ENCODE measurements at places on chromosomes 12 and 14.

GRCh38 chr12:20377750-20378149, 9.4 kb downstream of the PDE3A start:
- DNase-seq: no peak

GRCh38 chr14:101826351-101826750, 64.8 kb downstream of the PPP2R5C start:
- DNase-seq: no peak

DNA sequence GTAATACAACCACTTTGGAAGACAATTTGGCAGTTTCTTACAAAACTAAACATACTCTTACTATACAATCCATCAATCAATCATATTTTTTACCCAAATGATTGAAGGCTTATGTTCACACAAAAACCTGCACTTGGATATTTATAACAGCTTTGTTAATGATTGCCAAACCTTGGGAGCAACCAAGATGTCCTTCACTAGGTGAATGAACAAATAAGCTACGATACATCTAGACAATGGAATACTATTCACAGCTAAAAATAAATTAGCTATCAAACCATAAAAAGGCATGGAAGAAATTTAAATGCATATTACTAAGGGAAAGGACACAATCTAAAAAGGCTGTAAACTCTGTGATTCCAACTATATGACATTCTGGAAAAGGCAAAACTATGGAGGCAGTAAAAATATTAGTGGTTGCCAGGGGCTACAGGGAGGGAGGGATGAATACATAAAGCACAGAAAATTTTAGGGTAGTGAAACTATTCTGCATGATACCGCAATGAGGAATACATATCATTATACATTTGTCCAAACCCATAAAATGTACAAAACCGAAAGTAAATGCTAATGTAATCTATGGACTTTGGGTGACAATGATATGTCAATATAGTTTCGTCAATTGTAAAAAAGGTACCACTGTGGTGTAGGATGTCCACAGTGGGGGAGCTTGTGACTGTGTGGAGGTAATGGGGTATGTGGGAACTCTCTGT, 70.5 kb downstream of the GPR65 start:
- no peak for DNase-seq

GRCh38 chr12:9883175-9883574, 1.9 kb downstream of the KLRF2 start:
- no peak for DNase-seq

GRCh38 chr14:89534902-89535685, 118.1 kb upstream of the FOXN3 start:
- DNase-seq: no peak

- DNase-seq: no peak
These were observed 58.0 kb upstream of the CDKN3 start for GRCh38 chr14:54338696-54339317.

DNA sequence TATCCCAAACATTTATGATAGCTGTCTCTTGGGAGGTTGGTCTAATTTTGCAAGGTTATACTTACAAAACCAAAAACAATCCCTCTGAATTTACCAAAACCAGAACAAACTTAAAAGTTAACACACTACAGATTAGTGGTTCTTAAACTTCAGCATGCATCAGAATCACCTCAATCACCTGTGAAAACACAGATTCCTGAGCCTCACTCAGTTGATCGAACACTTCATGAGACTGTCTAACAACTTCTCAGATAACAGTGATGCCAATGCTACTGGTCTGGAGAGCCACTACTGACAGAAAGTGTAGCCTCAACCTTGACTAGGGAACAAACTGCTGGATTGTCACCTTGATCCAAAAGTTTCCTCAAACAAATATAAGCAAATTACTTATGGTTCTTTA, 44.2 kb downstream of the ATP2B1 start:
- DNase-seq: no peak

GRCh38 chr12:6065863-6066199, 58.6 kb downstream of the VWF start:
- no peak for DNase-seq

DNA sequence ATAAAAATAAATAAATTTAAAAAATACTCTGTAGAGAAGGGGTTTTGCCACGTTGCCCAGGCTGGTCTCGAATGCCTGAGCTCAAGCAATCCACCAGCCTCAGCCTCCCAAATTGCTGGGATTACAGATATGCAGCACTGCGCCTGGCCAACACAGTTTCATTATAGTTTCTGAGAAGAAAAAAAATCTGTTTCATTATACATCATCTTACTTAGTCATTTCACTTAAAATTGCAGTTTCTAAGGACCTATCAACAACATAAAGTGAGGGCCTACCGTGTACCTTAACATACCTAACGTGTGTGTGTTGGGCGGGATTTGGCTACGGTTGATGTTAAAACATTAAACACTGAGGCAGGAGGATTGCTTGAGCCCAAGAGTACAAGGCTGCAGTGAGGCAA, 28.3 kb downstream of the P2RX2 start:
- no peak for DNase-seq

- DNase-seq: no peak
These were observed 904.6 kb upstream of the FBXO33 start for GRCh38 chr14:40336846-40337245.

DNA sequence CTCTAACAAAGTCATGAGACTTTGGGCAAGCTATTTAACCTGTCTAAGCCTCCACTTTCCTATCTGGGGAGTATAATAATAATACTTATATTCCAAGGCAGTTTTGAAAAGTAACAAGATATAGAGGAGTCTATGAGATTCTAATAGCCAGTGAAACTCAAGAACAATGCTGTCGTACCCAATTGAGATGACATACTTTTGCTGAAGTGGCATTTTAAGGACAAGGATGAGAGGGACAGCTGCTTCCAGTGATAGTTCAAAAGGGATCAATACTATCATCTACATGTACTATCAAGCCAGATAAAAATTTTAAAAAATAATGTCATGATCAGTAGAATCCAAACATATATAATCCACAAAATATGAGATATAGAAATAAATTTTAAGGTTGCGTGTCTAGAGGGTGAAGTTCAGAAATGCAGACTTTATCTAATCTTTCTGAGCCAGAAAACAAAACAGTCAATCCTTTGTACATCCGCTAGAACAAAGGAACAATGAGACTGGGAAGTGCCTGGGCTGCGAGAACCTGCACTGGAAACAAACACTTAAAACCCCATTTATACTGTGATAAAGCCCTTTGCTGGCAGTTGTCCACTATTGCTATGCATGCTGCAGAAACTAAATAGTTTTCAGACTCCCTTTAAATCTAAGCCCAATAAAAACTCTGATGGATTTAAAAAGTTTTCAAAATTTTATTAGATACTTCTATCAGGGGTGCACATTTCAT, 38.6 kb downstream of the PTPRB start:
- no peak for DNase-seq

- no peak for DNase-seq
These were observed 27.6 kb downstream of the SLC35E3 start for GRCh38 chr12:68773582-68773981.

DNA sequence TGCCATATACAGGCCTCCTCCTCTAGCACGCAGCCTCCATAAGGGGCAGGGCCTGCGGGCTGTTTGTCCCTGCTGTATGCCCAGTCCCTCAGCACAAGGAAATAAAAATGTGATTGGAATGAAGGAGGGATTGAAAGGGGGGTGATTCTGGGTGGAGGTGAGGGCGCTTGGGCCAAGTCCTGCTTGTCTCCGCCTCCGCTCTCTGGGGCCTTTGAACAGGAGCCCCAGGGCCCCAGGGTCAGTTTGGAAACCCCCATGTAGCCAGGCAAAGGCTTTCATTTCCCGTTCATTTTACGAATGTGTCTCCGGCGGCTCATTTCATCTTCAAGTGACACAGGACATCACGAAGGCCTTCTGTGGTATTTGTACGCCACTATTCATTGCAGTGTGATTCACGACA, 4.5 kb upstream of the CACNA2D4 start:
- no peak for DNase-seq

- peak; percentile 69 for DNase-seq
These were observed 20.5 kb upstream of the TESC start for GRCh38 chr12:117119592-117120198.

DNA sequence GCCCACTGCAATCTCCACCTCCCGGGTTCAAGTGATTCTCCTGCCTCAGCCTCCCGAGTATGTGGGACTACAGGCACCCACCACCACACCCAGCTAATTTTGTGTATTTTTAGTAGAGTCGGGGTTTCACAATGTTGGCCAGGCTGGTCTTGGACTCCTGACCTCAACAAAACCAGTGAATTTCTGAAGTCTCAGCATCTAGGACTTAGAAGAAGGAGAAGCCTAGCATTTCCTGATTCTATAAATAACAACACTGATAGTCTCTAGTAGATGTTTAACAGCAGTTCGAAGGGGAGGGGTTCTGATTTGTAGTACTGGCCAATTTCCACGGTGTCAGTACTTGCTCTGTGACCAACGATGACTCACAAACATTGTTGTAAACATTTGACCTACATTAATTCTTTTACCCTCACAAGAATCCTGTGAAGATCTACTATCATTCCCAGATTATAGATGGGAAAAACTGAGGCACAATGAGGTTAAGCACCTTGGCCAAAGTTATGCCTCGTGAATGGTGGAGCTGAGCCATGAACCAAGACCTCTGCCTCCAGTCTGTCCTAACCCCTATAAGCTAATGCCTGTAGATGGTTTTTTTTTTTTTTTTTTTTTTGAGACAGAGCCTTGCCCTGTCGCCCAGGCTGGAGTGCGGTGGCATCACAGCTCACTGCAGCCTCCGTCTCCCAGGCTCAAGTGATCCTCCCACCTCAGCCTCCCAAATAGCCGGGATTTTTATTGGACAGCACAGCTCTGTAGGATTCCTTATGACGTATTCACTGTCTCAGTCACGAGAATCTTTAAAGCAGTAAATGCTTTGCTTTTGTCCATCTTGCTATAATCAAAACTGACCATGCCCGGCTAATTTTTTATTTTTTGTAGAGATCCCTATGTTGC, 5.2 kb downstream of the P2RX4 start:
- no peak for DNase-seq

- DNase-seq: no peak
These were observed 69.1 kb downstream of the PPP2R5E start for GRCh38 chr14:63474111-63474510.

GRCh38 chr12:124603100-124603541, 35.7 kb upstream of the NCOR2 start:
- no peak for DNase-seq

- DNase-seq: no peak
These were observed 24.0 kb downstream of the RNF34 start for GRCh38 chr12:121423682-121424623.

DNA sequence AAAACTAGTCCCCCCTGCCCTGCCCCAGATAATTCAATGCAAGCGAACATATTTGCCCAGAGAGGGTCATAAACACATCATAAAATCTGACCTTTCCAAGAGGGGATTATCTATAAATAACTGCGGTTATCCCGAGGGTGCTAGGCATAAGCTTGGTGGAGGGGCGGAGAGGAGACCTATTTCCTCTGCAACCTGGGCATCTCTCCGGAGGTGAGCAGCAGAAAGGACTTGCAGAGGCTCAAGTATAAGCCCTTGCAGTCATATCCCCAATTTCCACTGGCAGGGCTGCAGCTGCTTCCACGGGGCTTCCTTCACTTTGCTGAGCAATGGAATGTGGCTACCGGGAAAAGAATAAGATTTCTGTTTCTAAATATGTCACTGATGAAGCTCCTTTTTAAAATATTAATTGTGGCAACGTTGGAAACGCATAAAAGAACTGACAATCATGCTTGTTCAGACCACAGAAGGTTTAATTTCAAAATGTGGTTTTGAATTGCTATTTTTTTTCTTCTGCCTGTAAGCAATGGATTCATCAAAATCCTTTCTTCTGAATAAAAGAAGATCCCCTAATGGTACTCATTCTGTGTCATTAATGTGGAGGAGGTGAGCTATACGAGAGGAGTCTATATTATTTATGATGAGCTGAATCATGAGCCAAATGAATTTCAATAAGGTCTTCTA, 268.9 kb upstream of the ATP2B1 start:
- DNase-seq: no peak

DNA sequence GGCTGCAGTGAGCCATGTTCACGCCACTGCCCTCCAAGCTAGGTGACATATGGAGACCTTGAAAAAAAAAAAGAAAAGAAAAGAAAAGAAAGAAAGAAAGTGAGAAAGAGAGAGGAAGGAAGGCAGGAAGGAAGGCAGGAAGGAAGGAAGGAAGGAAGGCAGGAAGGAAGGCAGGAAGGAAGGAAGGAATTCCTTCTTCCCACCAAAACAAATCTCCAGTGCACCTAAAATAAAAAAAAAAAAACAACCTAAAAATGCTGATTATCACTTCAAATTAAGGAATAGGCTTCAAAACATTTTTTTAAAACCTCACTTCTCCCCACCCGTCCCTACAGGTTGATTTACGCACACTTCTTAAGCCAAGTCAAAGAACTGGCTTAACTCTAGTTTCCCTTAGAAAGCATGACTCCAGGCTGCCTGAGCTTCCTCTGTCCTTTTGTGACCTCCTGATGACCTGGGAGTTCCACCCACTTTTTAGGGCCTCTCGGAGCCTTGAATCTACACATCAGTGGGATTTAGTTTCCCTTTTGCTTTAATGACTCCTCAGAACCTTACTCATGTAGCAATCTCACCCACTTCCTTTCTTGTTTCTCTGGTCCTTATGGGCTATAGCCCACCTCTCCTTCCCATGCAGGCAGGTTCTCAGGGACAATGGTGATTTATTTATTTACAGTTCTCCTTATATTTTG, 18.6 kb downstream of the DUSP6 start:
- DNase-seq: no peak

GRCh38 chr12:68007466-68007865, 18.2 kb downstream of the IFNG-AS1 start:
- no peak for DNase-seq

DNA sequence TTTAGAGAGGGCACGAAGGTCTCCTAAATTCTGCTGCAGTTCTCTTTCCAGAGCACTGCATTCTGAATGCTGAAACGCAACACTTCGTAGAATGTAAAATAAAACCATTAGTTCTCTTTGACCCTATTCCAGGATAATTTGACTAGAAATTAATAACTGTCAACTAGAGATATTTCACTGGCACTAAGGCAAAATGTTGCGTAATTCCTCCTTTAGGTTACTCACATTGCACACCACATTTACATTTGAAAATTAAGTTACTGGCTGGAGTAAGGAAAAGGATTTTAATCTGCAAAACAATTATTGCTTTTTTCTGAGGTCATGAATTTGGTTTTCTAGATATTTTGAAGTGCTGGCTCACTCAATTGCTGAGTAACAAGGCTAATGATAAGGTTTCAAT, 58.0 kb upstream of the TRHDE start:
- DNase-seq: no peak

GRCh38 chr14:68449561-68450181, 343.2 kb downstream of the ZFP36L1 start:
- no peak for DNase-seq

GRCh38 chr14:22819151-22819988, 4.1 kb upstream of the SLC7A7 start:
- DNase-seq: peak; percentile 65

DNA sequence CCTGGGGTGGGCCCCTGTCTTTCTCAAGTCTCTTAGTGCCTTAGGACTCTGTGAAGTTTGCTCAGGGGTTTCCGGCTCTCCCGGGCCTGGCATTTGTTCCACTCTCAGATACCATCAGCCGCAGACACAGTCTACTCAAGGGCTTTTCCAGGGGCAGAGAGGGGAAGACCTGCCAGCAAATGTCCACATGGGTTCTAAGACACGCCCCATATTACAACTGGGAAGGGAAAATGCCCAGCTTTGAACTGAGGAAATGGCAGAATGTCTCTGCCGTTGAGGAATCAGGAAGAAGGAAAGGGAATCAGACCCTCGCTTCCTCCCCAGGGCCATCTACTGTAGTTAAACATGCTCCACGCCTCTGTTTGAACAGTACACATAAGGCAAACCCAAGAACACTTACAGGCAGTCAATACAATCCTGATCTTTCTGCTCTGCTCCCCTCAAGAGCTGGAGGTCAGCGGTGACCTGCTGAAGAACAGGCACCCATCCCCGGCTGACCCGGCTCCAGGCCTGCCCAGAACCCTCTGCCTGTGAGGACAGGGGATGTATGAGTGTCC, 7.9 kb downstream of the CCDC85C start:
- DNase-seq: no peak
